ENCODE measurements at places on chromosomes 4 and X.
A peak's percentile ranks its signal among the peaks of the same experiment; 100 is the strongest.

- DNase-seq: no peak
Measured at GRCh38 chrX:18461431-18461830, 36.0 kb downstream of the CDKL5 start.

GRCh38 chr4:126526335-126526734, 1106.4 kb upstream of the INTU start:
- no peak for DNase-seq

DNA sequence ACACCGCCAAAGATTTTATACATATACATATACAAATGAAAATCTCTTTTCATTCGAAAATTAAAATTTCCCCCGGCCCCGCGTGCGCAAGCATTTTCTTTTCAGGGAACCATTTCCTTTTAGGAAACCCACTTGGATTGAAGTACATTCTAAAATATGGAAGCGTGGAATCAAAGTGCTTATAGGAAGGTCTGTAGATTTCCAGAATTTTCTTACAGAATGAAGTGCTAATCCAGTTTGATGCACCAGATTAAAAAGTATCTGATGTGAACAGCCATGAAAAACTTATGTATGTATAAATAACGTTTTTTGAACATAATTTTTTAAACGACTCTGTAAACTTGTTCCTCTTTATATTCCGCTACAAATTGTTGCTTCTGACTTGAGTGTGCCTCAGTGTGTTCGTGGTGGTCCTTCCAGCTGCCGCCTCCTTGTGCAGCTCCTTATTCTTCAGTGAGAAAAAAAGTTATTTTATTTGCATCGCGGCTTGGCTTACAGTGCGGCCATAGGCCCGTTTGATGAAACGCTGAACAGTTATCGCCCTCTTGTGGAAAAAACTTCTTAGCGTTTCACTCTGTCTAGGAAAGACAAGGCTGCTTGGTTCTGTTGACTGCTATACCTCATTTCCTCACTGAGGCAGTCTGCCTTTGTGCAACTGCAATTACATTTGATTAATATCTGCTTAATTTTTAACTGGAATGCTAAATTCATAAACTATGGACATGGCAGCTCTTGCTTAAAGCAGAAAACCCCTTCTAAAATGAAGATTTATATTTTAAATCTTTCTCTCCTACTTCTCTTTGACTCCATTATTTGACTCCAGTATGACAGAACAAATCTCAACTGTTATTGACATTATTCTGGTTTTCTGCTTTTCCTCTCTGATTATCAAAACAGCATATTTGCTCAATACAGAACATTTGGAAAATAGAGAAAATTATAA, 4.7 kb upstream of the NKX6-1 start:
- DNase-seq: no peak

DNA sequence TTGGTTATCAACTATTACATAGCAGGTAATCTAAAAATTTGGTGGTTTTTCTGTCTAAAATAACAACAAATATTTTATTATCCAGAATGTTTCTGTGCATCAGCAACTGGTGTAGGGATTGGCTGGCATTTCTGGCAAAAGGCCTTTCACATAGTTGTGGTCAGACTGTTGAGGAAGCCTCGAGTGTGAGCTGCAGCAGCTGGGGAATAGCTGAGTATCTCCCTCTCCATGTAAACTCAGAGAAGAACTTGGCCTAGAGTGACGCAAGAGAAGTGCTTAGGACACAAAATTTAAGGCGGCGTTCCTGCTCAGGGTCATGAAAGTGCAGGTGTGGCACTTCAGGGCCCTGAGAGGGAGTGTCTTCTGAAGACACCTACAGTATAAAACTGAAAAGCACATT, 558.9 kb downstream of the SPOCK3 start:
- no peak for DNase-seq

GRCh38 chrX:119228512-119229252, 7.4 kb upstream of the PGRMC1 start:
- no peak for DNase-seq

- DNase-seq: no peak
Measured at GRCh38 chr4:141352909-141353525, 132.3 kb downstream of the ZNF330 start.

DNA sequence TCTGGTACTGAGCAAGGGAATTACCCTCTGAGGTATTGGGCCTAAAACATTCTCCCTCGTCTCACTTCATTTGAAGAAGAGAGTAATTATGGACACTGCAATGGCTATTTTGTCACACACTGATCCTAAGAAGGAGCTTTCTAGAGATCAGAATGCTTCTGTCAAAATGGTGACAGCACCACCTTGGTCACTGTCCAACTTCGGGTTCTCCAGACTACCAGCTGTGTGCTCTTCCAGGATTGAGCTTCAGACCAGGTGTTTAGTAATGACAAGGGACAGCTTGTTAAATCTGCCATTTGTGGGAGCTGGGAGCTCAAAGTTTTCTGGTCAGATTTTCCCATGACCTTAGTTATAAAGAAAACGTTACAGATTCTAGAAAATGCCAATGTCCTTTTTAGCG, 105.4 kb downstream of the POLA1 start:
- no peak for DNase-seq

- DNase-seq: peak; percentile 9
Measured at GRCh38 chrX:13646154-13646549, 6.8 kb upstream of the TCEANC start.

GRCh38 chr4:48194971-48195370, 60.9 kb upstream of the TXK start:
- no peak for DNase-seq

DNA sequence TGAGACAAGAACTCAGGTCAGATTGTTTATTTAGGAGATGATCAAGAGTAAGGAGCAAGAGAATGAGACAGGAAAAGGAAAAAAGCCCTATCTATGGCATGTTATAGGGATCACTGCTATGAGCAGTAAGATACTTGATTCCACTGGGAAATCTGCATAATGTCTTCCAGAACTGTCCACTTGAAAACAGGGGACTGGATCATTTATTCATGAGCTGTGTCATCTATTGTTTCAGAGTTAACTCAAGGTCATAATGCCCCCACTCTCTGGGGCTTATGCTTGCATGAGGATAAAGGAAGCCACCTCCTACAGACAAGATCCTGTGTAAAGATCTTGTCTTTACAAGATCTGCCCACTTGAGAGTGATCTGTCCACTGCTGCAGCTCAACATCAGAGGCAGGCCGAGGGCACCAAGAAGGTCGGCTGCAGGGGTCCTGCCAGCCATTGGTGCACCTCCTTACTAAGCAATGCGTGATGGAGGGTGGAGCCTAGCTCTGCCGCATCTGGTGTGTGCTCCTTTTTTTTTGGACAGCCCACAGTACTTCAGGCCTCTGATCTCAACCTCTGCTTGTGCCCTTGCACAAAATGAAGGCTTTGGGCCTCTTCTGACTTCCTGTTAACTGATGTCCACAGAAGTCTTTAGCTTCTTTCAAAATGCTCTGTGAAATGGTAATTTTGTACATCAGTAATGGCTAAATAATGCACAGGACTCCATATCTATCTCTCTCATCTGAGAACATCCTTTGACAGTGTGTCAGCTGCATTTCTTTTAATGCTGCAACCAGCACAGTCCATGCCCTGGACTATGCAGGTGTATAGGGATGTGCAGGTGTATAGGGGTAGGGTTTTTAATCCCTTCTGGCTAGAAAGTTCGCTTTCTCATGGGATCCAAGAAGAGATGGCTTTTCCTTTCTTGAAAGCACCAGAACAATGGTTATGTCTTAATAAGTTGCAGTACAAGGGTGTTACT, 95.9 kb upstream of the TRPC3 start:
- DNase-seq: no peak

- no peak for DNase-seq
Measured at GRCh38 chr4:181261279-181261678, 981.9 kb upstream of the TENM3 start.

- no peak for DNase-seq
Measured at GRCh38 chrX:150502979-150503897, 65.2 kb upstream of the MTM1 start.

GRCh38 chrX:68735266-68735665, 87.8 kb downstream of the STARD8 start:
- DNase-seq: no peak

DNA sequence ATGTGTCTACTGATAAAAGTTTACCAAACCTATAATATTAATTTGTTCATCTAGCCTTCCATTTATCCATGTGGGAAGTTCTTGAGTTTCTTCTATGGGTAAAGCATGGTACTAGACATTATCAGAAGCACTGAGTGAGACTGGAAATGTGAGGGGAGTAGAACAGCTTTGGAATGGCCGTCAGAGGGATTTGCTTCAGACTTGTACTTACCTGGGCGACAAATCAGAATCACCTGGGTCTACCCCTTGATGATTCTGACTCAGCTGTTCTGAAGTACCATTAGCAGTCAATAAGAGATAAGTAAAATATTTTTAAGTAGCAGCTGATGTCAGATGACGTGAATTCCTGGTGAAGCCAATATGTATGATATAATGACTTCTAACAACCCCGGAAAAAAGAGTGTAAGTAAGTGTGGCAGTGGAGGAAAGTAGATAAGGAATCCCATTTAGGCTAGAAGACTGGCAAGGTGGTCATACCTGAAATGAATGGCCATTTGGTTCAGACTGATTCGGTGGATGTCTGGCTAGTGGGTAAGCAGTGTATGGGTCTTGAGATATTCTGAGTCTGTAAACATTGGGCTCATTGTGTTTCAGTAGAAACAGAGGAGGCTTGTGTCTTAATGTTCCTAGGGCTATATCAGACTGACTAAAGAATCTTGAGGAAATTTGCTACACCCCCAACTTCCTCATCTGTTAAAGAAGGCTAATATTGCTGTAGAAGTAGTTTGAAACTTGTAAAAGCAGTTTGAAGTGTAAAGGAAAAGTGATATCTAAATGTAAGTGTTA, 409.2 kb downstream of the NKX6-1 start:
- DNase-seq: no peak

DNA sequence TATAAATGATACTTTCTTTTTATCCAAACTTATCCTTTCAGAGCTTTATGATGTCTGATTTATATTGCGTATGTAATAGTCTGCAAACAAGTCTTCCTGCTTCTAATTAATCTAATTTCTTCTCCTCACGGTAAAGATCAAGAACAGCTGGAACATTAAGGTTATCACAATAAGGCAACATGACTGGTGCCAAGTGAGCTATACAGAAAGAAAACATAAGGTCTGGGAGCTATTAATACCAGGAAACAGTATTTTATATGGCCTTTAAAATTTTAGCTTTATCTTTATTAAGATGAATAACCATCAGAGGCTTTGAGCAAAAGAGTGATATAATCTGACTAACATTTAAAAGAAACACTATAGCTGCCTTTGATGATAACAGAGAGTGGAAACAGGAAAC, 28.7 kb upstream of the CABS1 start:
- DNase-seq: no peak

DNA sequence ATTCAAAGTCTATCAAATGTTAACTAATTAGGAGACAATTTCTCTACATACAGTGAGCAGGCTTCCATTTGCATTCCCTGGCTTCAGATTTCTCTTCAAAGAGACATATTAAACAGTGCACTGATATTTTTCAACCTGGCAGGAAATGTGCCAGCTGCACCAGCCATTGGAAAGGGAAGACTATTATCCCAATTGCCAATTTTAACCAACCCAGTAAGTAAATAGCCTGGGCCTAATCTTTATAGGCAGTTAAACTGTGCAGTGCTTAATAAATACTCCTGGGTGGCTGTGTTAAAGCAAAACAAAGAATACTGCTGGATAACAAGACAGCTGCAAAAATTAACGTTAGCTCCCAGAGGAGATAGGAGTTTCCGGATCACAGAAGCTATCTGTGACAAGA, 111.9 kb upstream of the GALNT7 start:
- no peak for DNase-seq

- DNase-seq: no peak
Measured at GRCh38 chr4:61750810-61751209, 550.7 kb downstream of the ADGRL3 start.

Measured in T follicular helper cell (primary cell).